Urinary bladder (tissue), 4 donors: ENCODE measurements at places on chromosomes 5 and 9. TPM values are rescaled to one million over a fixed set of nuclear protein-coding genes. Genes with fewer than 3 reads are reported as not detected.

DNA sequence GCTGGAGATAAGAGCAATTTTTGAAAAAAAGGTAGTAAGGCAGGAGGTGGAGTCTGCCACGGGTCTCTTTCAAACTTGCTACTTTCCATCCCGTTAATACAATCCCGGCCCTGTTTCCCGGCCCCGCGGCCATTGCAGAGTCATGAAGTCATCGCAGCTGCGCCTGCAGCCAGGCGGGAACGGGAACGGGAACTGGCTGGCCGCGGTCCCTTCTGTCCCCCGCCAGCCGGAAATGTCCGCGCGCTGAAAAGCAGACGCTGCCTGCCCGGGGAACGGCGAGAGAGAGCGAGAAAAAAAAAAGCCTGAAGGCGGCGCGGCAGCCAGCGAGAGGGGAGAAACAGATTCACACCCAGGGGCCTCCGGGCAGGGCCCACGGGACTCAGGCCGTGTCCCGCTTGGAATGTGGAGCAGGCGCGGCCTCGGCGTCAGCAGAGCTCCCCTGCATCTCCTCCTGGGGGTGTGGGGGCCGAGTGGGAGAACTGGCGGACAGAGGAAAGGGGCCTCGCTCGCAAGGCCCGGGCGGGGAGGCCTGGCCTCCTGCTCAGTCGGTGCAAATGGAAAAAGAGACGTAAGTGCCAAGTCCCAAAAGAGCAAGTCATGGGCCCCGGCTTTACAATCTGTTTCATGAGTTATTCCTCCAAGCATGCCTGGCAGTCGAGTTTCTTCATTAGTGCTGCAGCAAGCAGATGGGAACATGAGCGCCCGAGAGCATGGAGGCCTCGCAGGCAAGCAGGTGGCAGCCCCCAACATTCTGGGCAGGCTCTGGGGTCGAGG, 201.2 kb upstream of the GAS1 start:
- DNase-seq, result peak; percentile 64

SLIT3 gene
- 64.7 TPM for polyA plus RNA-seq

GABBR2 gene
- polyA plus RNA-seq, result 0.04 TPM

GALNT12 gene
- polyA plus RNA-seq, result 12.6 TPM

GRCh38 chr9:135340726-135341475, 138.7 kb upstream of the PPP1R26 start:
- no peak for DNase-seq

UGT3A1 gene
- polyA plus RNA-seq, result 0.03 TPM

DNA sequence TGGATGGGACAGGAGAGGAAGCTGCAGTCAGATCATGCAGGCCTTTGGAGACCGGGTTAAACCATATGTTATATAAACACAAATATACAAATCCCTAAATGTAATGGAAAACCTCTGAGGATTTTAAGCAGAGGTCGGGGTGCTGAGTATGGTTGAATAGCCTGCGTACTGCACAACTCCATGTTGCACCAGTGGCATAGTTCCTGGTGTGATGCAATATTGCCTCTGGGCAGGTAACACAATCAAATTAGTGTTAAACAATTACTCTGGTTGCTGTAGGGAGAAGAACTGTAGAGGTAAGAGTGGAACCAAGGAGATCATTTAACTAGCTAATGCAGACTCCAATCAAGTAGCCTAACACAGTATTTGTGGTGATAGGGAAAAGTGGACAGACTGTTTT, 21.3 kb upstream of the RNF145 start:
- no peak for DNase-seq

DNA sequence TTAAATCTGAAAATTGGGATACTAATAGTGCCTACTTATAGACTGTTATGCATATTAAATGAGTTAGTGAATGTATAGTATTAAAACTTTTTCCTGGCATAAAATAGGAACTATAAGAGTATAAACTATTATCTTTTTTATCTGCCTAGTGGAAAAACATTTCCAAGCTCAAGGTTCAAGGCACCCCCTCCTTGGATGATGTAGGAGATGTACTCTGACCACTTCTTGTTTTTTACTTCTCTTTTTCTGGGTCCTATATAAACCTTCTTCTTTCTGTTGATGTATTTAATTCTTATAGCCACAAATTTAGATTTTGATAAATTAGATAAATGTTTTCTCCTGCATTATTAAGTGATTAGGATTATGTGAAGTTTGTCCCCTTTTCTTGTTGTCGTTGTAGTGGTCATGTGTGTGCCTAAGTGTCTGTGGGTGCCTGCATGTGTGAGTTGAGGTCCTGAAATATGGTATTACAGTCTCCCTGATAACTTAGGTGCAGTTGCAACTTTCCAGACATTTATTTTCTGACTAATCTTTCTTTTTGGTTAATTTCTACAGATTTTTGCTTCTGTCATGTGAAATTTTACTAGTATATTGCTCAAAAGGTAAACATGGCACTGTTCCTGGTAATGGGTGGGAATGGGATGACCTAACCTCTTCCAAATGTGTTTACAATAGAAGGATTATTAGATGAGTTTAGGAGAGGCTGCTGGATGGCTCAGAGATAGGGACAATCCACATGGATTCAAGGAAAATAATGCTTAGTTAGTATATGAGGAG, 160.8 kb upstream of the CDKN2B start:
- DNase-seq, result no peak

GRCh38 chr5:154039458-154039829, 677 bp downstream of the MFAP3 start:
- no peak for DNase-seq

DNA sequence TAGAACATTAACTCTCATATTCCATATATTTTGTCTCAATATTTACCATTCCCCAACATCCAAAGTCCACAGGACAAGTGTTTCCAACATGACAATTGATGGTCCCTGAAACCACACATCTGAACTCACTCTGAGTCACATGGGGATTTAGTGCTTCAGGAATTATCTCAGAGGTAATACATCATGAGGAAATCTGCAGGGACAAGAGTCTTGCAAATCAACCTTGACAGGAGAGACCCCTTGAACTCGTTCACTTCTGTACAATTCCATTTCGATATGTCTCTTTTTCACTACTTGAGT, 119.7 kb upstream of the ABCA1 start:
- no peak for DNase-seq

C9orf50 gene
- 0.28 TPM for polyA plus RNA-seq

IQGAP2 gene
- polyA plus RNA-seq, result 4.5 TPM

GRCh38 chr9:95644377-95644776, 127.6 kb upstream of the PTCH1 start:
- DNase-seq, result no peak

- DNase-seq, result no peak
These were observed 17.0 kb downstream of the MRPL36 start for GRCh38 chr5:1782385-1783215.

ABLIM3 gene
- 14.4 TPM for polyA plus RNA-seq

LCN12 gene
- 0.41 TPM for polyA plus RNA-seq

DNA sequence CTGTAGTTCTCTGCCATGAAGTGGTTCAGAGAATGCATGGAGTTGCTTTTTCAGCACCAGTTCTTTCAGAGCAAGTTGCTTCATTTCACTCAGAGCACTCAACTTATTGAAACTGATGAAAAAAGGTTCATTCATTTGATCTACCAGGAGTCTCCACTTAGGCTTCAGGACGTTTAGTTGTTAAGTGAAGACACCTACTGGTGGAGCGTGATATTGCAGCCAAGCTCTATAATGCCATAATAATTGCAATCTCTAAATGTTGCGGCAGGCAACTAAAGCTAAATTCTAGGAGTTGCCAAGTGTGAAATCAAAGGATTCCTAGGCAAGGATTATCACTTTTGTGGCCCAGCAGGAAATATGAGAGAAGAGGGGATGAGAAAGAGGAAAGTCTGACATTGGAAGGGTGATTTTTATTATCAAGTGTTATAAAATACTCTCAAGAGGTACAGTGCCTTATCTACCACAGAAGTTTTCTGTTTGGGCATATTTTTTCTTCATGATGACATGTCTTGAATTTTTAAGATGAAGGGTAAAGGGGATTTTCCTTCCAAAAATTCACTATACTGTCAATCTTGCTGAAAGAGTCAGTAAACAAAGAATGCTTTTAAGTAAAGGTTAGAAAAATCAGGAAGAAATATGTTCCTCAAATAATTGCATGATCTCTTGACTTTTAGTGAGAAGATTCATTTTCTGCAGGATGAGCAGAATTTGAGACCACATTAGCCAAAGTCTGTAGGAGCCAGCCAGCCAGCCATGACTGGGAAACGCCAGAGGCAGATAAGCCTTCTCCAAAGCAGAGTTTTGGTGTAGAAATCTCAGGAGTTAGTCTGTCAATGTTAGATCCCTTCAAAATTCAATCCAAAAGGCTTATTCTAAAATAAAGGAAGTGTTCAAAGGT, 83.4 kb downstream of the SH3PXD2B start:
- DNase-seq, result no peak

PLAA gene
- 19.0 TPM for polyA plus RNA-seq

DNA sequence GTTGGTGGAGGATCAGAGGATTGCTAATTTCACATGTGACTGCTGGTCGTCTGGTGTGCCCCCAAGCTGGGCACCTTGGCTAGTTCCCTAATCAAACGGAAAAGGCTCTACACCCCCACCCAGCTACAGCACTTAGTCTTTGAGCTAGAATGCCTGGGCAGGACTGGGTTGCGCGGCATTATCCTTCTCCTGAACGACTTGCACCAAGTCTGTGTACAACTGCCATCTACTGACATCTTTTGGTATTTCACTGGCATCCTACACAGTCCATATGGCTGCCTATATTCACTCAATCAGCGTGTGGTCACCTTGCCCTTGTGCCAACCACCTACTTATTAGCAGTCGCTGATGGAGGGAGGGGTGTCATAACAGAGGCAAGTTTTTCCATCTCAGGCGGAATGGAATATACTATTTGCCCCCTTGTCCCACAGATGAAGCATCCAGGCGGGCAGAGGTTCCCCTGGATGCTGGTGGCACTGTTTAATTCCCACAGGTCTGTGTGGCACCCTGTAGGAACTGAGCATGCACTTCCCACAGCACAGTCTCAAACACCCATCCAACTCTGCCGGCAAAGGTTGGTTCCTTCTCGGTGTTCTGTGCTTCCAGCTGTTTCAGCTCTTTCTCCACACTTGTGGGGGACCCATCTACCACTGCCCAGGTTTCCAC, 150.1 kb downstream of the OSTF1 start:
- peak; percentile 15 for DNase-seq

DNA sequence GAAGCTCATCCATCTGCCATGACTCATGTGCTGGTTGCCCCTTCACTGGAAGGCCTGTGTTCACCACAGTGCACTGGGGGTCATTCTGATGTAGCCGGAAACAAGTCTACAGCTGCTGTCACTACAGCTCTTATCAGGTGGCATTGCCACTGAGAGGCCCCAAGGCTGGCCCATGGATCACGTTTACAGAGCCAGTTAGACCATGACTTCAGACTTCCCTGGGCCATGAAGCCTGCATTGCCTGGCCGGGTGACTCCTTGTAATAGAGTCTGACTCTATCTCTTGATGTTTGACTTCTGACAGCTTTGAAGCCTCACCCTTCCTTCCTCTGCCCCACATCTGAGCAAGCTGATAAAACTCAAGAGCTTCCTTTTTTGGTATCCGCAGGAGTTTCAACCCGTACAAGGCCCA, 473.5 kb upstream of the DAP start:
- no peak for DNase-seq

GRCh38 chr9:117616431-117616831, 87.8 kb upstream of the TLR4 start:
- DNase-seq, result no peak

- DNase-seq, result no peak
These were observed 196.9 kb downstream of the DMRTA1 start for GRCh38 chr9:22643541-22643940.

DNA sequence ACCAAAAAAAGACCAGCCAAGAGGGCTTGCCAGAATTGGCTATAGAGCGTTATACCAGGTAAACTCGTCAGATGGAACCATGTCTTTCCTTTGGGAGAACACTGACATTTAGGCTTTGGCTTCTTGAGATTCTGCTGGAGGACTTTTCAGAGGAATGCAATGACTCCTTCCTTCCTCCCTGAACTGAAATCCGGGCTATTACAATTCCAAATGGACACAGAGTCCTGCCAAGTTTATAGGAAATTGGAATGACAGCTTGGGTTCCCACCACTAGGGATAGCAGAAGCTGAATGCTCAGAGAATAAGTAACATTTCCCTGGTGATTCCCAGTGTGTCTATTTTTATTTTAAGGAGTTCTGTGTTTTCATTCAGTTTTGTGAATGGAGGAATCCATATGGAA, 143.0 kb downstream of the FGF1 start:
- no peak for DNase-seq

GRCh38 chr9:22170556-22170955, 161.5 kb upstream of the CDKN2B start:
- no peak for DNase-seq

- DNase-seq, result no peak
These were observed 84.3 kb downstream of the GALNT10 start for GRCh38 chr5:154274828-154275185.

- no peak for DNase-seq
These were observed 57.5 kb downstream of the DAB2IP start for GRCh38 chr9:121708768-121709488.

ZNF618 gene
- polyA plus RNA-seq, result 3.0 TPM

OR1Q1 gene
- polyA plus RNA-seq, result not detected

DNA sequence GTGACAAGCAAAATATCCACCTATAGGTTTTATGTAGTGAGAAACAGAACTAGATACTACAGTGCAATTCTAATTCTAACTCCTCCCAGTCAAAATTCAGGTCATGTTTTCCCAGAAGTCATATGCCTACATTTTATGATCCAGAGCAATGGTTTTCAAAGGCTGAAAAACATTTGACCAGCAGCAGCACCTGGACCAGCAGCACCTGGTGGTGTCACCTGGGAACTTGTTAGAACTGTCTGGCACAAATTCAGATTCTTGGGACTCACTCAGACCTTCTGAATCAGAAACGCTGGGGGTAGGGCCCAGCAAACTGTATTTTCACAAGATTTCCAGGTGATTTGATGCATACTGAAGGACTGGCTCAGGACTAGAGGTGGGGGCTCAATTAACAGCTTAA, 367.7 kb upstream of the RFX3 start:
- DNase-seq, result no peak

DNA sequence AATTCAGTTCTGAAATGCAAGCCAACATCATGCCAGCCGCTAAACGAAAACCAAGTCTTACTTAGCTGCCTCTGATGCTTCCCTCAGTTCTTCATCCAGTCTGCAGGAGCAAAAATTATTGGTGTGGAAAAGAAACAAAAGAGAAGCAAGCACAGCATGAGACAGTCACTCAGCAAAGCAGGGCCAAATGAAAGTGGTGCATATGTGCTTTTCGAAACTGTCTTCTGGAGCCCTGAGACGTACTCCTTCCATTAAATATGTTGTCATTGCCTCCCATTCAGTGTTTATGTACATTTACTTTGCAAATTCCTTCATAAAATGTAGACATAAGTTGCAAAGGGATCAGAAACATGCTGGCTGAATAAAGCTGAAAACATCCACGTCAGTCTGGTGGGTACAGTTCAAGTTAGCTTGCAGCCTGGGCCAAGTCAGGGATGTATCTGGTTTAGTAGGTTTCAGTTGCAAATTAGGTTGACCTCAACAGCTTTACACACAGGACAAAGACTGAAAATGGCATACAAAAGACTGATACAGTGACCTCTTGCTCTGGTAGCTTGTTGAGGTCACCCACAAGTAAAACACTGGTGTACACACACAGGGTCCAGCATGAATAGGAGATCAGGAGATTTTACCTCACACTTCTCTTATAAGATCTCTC, 139.7 kb upstream of the PCA3 start:
- DNase-seq, result no peak
